Mammary epithelial cell (primary cell): ENCODE measurements at places on chromosomes 12 and 14.

GRCh38 chr12:89154743-89155499 is 197.4 kb downstream of the DUSP6 start:
- no peak for DNase-seq

DNA sequence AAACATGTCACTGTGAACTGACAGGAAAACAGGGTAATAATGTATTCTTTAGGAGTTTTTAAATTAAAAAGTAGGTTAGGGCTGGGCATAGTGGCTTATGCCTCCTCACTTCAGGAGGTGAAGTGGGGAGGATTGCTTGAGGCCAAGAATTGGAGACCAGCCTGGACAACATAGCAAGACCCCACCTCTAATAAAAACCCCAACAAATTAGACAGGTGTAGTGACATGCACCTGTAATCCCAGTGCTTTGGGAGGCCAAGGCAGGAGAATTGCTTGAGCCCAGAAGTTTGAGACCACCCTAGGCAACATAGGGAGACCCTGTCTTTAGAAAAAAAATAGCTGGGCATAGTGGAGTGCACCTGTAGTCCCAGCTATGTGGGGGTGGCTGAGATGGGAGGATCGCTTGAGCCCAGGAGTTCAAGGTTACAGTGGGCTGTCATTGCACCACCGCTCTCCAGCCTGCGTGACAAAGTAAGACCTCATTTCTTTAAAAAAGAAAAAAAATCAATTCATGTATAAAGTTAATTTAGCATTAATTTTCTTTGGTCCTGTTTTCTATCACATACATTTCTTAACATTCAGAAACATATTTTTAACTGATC is 20.4 kb downstream of the FBXO34 start:
- no peak for DNase-seq

DNA sequence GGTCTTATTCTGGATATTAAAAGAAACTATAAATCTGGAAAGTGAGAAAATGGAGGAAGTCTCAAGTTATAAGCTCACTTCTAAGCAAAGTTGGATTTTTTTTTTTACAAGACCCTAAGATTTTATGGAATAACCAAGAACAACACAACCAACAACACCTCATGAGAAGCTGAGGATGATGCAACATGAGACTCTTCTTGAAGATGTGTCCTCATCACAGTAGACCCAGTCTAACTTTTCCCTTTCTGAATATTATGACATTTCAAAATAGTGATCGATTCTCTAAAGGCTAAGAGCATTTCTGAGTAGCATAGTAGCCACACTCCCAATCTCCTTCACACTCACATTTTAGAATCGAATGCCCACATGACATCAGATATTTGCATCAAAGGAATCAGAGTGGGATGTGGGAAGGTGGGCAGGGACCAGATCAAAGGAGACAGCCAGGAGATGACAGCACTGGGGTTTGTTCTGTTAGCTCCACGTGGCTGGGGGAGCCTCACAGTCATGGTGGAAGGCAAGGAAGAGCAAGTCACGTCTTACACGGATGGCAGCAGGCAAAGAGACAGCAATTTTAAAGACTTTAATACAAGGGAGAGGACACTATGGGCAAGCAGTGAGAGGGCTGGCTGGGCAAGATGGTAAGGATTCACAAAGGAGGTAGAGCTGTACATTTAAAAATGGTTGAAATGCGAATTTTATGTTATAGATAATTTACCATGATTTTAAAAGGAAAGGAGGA is 90.7 kb upstream of the MYL2 start:
- no peak for DNase-seq

DNA sequence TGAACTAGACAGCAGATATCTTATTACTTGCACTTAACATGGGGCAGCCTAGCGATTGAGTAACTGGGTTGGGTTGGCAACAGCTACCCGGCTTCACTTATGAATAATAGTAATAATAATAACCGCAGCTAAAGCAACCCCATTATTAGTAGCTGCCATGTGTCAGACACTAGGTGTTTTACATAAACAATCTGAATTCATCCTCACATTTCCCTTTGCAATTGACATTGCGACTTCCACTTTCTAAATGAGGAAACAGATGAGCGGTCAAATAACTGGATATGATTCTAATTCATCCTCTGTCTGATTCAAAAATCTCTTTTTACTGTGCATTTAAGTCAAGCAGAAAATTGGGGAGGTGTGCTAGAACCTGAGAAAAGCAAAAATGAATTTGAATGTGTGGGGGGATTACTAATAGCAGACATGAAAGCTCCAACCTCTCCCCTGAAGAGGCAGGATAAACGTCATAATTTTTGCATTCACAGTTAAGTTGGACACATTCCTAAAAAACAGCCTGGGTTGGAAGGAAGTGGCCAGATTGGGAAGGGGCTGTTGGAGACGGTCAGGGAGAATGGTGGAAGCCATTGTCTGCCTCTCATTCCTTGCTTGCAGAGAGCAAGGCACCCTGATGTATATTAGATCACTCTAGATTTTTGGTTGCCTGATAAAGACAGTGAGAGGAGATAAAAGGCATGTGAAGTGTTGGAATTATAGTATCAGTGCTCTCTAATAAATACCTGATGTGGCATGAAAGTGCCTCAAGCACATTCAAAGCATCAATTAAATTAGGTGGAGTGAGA is 13.1 kb downstream of the EMP1 start:
- DNase-seq: no peak

DNA sequence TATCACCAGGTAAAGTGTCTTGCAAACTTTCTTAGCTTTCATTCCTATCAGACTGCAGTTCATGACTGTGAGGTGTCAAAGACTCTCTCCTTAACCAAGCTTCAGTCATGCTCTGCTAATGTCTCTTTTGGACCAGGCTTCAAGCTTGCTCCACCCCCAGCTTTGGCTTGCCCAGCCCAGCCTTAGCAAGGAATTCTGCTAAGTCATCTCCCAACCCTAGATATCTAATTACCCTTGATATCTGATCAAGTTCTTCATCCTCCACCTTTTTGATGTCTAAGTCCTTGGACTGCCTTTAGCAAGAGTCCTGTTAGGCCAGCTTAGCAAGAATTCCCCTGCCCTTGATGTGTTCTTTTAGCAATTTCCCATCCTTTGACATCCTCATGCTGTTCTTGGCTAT is 108.9 kb upstream of the FGD4 start:
- DNase-seq: peak; percentile 26

GRCh38 chr12:56315249-56315621 is 553 bp downstream of the CNPY2 start:
- DNase-seq: no peak

DNA sequence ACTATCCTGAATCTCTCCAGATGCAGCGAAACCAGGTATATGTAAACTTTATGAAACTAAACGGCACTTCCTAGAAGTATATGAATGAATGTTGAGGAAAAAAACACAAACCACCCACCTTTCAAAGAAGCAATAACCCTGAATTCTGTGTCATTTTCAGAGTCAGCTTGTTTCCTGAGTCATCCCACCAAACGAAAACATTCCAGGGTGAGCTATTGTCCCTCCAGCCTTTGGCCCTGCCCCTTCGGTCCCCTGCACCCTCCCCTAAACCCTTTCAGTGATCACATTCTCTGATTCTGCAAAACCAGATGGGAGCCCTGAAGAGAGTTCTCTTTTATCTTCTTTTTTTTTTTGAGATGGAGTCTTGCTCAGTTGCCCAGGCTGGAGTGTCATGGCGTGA is 202.6 kb upstream of the ALG10B start:
- no peak for DNase-seq

GRCh38 chr14:39109893-39110715 is 4.0 kb upstream of the GEMIN2 start:
- DNase-seq: no peak

- DNase-seq: peak; percentile 46
These were observed 10.1 kb upstream of the SPATS2 start for GRCh38 chr12:49357103-49357678.

- no peak for DNase-seq
These were observed 74.7 kb downstream of the NIN start for GRCh38 chr14:50756300-50756699.

GRCh38 chr14:28502517-28502916 is 264.1 kb upstream of the FOXG1 start:
- peak; percentile 39 for DNase-seq

DNA sequence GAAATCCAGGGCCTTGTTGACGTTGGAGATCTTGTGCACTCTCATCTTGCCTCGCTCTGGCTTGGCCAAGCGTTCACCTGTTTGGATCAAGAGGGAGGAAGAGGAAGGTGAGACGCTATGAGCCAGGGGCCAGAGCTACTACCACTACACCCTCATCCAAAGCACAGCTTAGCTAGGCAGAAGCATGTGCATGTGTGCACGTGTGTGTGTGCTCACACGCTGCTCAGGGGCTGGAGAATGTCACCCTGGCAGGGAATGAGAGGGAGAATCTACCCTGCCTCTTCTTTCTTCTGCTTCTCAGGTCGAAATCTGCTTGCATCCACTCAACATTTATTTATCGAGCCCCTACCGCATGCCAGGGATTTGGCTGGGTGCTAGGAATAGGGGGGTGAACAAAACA is 58.1 kb downstream of the ACTN1 start:
- no peak for DNase-seq

DNA sequence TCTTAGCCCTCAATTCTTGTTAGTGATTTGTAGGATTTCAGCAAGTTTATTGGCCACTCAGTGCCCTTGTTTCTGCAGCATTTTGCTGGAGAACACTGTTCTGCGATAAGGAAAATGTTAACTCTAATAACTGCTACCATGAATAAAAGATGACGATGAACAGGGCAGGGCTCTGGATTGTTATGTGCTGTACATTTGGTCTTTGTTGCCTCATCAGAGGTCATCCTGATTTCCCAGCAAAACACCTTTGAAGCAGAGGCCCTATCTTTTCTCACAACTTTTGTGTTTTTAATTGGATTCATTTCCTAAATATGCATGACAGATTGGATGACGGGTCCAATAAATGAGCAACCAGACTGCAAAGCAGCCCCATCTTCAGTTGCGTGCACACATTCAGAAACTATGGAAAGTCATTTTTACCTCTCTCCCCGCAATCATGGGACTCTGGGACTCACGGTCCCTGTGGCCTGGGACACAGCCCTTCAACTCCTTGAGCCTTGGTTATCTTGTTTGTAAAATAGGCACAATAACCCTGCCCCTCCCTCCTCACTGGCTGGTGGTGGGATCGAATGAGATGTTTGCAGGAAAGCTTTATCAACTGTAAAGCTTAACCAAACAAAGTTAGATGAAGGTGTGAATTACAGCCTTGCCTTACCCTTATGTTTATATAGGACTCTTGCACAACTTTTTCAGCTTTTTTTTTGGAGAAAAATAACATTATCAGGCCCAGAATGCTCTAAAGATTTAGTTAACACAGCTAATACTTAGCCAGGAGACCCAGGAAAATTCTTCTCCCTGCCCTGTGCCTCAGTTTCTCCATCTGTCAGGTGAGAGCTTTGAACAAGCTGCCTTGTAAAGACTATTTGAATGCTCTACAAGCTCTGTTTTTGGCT is 45.4 kb downstream of the RPH3A start:
- no peak for DNase-seq

DNA sequence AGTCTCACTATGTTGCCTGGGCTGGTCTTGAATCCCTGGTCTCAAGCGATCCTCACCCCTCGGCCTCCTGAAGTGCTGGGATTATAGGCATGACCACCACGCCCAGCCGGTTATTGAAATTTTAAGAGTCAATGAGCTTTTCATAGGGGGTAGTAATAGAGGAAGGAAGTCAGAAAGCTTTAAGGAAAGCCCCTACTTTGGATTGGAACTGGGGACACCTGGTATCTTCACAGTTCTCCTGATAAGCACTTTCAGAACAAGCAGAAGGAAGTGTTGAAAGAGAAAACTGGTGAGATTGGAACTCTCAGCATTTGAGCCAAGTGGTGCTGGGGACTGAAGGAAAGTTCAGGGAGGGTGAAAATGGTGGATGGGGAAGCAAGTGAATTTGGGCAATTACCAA is 5.1 kb downstream of the SLC4A8 start:
- DNase-seq: no peak

- DNase-seq: no peak
These were observed 12.6 kb upstream of the PLEKHD1 start for GRCh38 chr14:69471916-69472315.

DNA sequence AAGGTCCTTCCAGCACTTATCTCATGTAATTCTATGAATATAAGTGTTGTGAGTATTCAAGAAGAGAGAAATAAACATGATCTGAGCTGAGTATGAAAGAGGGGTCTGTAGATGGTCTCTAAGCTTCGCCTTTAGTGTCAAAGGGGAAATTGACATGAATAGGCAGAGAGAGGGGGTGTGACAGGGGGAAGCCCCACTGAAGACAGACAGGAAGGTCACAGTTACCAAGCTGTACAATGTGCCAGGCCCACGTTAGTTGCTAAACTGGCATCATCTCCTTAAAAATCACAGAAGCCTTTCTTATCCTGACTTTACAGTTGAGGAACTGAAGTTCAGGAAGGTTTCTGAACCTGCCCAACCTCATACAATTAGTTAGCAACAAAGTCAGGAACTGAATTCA is 7.6 kb downstream of the ARHGEF40 start:
- no peak for DNase-seq
